ENCODE measurements at places on chromosomes 16 and 17.

- DNase-seq: no peak
These were observed 18.8 kb downstream of the TTYH2 start for GRCh38 chr17:74231928-74232907.

DNA sequence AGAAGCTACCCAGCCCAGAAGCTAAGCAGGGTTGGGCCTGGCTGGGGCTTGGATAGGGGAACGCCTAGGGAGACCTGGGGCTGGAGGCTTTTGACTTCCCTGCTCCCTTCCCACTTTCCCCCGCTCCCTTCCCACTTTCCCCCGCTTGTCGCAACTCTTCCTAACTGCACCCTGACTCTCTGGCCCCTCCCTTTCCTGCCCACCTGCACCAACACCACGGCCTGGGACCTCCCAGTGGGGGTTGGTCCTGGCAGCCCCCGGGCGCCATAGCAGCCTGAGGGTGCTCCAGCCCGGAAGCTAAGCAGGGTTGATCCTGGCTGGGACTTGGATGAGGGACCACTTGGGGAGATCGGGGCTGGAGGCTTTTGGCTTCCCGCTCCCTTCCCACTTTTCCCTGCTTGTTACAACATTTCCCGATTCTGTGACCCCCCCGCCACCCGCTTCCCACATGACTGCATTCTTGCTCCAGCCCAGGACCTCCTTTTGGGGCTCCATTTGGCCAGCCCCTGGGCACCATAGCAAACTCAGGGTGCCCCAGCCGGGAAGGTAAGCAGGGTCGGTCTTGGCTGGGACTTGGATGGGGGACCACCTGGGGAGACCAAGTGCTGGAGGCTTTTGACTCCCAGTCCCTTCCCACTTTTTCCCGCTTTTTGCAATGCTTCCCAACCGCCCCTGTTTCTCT is 2287.0 kb downstream of the TP53TG3F start:
- no peak for DNase-seq

GRCh38 chr16:31403590-31404352 is 10.6 kb downstream of the ITGAD start:
- no peak for DNase-seq

DNA sequence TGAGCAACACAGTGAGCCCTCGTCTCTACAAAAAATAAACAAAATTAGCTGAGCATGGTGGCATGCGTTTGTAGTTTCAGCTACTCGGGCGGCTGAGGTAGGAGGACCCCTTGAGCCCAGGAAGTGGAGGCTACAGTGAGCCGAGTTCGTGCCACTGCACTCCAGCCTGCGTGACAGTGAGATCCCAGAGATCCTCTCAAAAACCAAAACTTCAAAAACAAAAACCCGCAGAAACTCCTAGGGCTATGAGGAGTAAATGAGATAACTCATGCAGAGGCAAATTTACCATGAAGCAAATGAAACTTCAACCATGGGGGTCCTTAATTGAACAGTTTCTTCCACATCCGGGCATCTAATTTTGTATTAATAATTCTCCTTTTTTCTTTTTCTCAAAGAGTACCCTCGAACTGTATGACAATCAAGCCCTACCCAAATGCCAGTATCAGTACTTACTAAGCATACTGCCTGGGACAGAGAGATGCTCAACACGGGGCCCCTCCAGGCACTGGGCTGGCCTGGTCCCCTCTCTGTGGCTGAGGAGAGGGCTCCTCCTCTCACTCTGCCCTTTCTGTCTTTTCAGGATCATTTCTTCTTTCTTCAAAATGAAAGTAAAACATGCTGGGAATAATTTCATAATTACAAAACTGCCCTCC is 789 bp upstream of the PIPOX start:
- no peak for DNase-seq

- no peak for DNase-seq
These were observed 231.2 kb downstream of the MSI2 start for GRCh38 chr17:57487573-57487972.

Data from hypothalamus (tissue), 51 donors.